Mesangial cell (primary cell): ENCODE measurements at places on chromosomes 1 and 21. TPM values are rescaled to one million over a fixed set of nuclear protein-coding genes. Genes with fewer than 3 reads are reported as not detected.

Gene COL24A1
- under 0.01 and 0.51 TPM in 2 replicates for total RNA-seq

Gene CELA3B
- not detected in 2 replicates for total RNA-seq

Gene CD55
- 23.3 and 28.3 TPM in 2 replicates for total RNA-seq

Gene WLS
- total RNA-seq = 42.0 and 47.7 TPM in 2 replicates

Gene CFHR5
- not detected in 2 replicates for total RNA-seq

Gene CTSS
- under 0.01 and 0.33 TPM in 2 replicates for total RNA-seq

Gene TGFB2
- total RNA-seq = 66.6 and 94.8 TPM in 2 replicates

Gene CAPN8
- total RNA-seq = under 0.01 TPM in 1 of 2 replicates, not detected in the other

Gene ZNF695
- 0.76 and 8.6 TPM in 2 replicates for total RNA-seq

Gene TCEANC2
- 2.0 and 2.6 TPM in 2 replicates for total RNA-seq

Gene ARHGEF11
- 15.8 and 22.7 TPM in 2 replicates for total RNA-seq

Gene LEPR
- total RNA-seq = 7.5 and 17.1 TPM in 2 replicates

Gene BARHL2
- total RNA-seq = not detected in 2 replicates

Gene CLDN17
- not detected in 2 replicates for total RNA-seq

Gene THAP3
- 23.3 and 31.4 TPM in 2 replicates for total RNA-seq

Gene TFF2
- total RNA-seq = not detected in 2 replicates

Gene RYR2
- 0.16 and 0.25 TPM in 2 replicates for total RNA-seq

Gene TMEM125
- 0.33 and 2.8 TPM in 2 replicates for total RNA-seq

Gene SUMO3
- 51.8 and 69.6 TPM in 2 replicates for total RNA-seq

Gene MRAP
- total RNA-seq = not detected in 2 replicates

Gene C1QA
- not detected in 2 replicates for total RNA-seq

Gene KRTAP19-3
- total RNA-seq = not detected in 2 replicates

Gene EDARADD
- total RNA-seq = 1.5 and 2.4 TPM in 2 replicates

Gene TMOD4
- total RNA-seq = 0.63 TPM in 1 of 2 replicates, not detected in the other

Gene CELA2A
- not detected in 2 replicates for total RNA-seq

Gene XCL1
- total RNA-seq = not detected in 2 replicates

Gene OLFML3
- 4.9 and 53.6 TPM in 2 replicates for total RNA-seq

Gene MAPKAPK2
- total RNA-seq = 55.9 and 61.2 TPM in 2 replicates

Gene APCS
- total RNA-seq = not detected in 2 replicates

Gene FABP3
- total RNA-seq = 6.7 and 18.1 TPM in 2 replicates

Gene OR14K1
- total RNA-seq = not detected in 2 replicates

Gene CLDN19
- total RNA-seq = 1.8 TPM in 1 of 2 replicates, not detected in the other

Gene PADI4
- not detected in 2 replicates for total RNA-seq

Gene CDCA8
- 2.2 and 51.7 TPM in 2 replicates for total RNA-seq

Gene CLCA1
- total RNA-seq = not detected in 2 replicates

Gene KCNA3
- total RNA-seq = not detected in 2 replicates

Gene MIXL1
- 0.13 and 0.16 TPM in 2 replicates for total RNA-seq

Gene PTPN22
- total RNA-seq = 0.33 and 0.76 TPM in 2 replicates

Gene OR2T27
- total RNA-seq = not detected in 2 replicates

Gene PARP1
- 86.7 and 164 TPM in 2 replicates for total RNA-seq

Gene FHAD1
- 0.33 and 0.51 TPM in 2 replicates for total RNA-seq

Gene CGN
- total RNA-seq = 2.0 and 5.2 TPM in 2 replicates

Gene MAP10
- total RNA-seq = 2.3 and 2.6 TPM in 2 replicates

Gene DRAXIN
- under 0.01 TPM in 2 replicates for total RNA-seq

Gene UBASH3A
- not detected in 2 replicates for total RNA-seq

Gene H6PD
- 14.0 and 59.1 TPM in 2 replicates for total RNA-seq

Gene KIF14
- total RNA-seq = 0.63 and 13.9 TPM in 2 replicates

Gene NBPF4
- total RNA-seq = not detected in 2 replicates

Gene OVAAL
- not detected in 2 replicates for total RNA-seq

Gene RIMKLA
- under 0.01 and 0.16 TPM in 2 replicates for total RNA-seq

Gene ZBED6
- total RNA-seq = 8.0 and 16.2 TPM in 2 replicates
